ENCODE measurements at places on chromosomes 2 and 18.

- no peak for DNase-seq
Observed at GRCh38 chr2:67322353-67323001, 74.7 kb upstream of the ETAA1 start.

DNA sequence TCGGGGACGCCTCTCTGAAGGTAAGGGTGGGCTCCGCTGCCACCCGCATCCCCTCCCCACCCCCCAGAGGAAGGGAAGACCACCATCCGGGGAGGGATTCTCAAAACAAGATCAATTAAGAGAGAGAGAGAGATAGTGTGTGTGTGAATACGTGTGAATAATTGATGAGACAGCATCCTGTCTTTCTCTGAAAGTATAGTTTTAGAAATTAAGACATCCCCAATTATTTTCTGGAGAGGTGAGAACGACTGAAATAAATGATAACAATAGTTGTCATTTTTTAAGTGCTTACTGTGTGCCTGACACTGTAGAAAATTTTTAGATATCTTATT, 751 bp downstream of the IL18R1 start:
- no peak for DNase-seq

GRCh38 chr2:64404743-64405142, 49.2 kb upstream of the LGALSL start:
- no peak for DNase-seq

DNA sequence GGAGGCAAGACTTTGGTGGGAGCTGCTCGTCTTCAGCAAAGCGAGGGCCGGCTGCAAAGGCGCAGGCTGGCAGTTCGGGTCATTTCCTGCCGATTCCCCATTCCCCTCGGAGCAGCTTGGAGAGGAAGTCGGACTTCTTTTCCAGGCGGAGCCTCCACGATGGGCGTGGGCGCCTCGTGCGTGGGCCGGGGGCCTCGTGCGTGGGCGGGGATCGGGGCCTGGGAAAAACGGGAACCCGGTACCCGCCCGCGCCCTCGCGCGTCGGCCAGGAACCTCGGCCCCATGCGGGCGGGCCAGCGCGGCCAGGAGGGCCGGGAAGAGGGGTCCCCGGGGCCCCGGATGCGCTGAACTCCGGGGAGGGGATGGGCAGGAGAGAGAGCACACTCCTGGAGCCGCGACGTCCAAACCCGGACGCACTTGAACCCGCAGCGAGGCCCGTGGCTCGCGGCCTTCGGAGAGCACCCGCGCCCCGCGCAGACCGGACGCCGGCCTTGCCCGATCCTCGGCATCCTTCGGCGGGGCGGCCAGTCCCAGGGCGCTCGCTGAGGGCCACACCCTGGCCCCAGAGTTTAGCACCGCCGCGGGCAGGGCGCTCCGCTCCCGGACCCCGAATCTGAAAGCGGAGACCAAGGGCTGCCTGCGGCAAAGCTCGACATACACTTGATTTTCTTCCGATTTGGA, 368.4 kb downstream of the MTX2 start:
- no peak for DNase-seq

Data from stimulated activated CD8-positive, alpha-beta memory T cell treated with anti-CD3 and anti-CD28 coated beads, Interleukin-15, amount 100 ng/mL, for 24 hours (primary cell).